GM18507 (cell line): ENCODE measurements at places on chromosomes 5 and 9.

DNA sequence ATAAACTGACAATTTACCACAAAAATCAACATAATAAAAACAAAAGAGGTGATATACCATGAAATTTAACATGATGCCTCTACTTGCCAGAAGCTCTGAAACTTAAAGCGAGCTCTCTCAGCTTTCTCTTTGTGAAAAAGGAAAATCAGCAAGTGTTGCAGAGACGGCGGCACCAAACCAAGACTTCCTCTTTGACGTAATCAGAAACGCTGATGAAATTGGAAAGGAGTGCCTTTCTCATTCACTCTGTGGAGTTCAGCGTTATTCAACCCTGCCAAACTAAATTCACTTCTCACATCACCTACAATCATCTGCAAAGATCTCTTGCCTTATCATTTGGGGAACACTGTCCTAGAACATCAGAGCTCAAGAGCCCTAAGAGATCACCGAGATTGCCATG lies 32.2 kb downstream of the ANXA6 start:
- no peak for DNase-seq

DNA sequence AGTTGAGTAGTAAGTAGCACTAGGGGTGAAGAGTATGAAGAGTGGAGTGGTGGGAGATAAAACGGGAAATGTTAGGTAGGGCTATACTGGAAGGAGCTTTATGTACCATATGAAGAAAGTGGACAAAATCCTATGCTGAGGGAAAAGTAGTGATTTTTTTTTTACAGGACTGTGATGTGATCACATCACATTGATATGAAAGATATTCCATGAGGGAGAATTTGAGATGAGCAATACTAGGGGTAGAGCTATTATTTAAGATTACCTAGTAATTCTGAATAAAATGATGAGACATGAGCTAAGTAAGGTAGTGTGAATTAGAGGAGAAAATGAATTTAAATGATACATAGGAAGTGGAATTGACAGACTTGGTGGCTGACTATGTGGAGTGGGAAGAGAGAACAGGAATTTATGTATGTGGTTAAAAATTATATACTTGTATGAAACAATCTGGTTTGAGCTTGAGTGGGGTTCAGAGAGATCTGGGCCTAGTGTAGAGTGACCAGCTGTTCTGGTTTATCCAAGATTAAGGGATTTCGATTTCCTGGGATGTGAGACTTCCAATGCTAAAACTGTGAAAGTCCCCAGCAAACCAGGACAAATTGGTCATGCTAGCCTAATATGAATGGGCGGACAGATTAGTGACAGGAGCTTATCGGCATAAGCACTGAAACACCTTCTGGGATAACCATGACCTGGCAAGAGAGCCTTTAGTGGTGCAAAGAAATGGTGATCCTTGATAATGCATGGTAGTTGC lies 29.3 kb upstream of the STOM start:
- no peak for DNase-seq

GRCh38 chr5:78483809-78484521 lies 123.5 kb downstream of the SCAMP1 start:
- DNase-seq: no peak

DNA sequence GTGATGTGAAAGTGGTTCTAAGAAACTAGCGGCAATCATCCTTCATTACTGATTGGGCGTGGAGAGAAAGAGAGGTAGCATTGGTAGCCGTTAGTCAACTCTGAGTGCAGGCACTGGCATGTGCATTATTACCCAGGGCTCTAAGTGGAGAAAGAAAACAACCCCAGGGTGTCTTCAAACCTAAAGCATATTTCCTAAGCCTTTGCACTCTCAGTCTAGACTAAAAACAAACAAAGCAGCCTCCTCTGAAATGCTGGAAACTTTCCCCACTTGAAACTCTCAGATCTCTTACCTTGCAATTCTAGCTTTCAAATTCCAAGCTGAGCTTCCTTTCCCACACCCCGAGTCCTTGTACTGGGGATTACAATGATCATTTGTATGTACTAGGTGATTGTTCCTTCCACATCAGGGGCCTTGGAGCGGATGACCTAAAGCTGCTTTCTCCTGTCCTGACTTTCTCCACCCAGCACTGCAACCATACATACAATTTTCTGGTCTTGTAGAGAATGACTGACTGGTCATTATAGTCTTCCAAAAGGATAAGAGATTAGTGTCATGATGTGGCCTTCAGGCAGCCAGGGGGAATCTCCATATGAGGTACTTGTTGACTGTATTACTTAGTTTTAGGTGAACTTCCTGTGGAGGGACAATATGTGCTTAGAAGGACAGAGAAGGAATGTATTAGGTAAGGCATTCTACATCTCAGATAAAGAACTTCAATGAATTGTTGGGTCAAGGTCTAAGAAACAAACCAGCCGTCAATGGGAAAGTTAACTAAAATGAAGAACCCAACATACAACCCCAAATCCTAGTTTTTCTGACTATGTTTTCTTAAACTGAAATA lies 98.3 kb upstream of the CDKN2B start:
- no peak for DNase-seq

- no peak for DNase-seq
These were observed 448.3 kb downstream of the TLE4 start for GRCh38 chr9:80020056-80020455.

DNA sequence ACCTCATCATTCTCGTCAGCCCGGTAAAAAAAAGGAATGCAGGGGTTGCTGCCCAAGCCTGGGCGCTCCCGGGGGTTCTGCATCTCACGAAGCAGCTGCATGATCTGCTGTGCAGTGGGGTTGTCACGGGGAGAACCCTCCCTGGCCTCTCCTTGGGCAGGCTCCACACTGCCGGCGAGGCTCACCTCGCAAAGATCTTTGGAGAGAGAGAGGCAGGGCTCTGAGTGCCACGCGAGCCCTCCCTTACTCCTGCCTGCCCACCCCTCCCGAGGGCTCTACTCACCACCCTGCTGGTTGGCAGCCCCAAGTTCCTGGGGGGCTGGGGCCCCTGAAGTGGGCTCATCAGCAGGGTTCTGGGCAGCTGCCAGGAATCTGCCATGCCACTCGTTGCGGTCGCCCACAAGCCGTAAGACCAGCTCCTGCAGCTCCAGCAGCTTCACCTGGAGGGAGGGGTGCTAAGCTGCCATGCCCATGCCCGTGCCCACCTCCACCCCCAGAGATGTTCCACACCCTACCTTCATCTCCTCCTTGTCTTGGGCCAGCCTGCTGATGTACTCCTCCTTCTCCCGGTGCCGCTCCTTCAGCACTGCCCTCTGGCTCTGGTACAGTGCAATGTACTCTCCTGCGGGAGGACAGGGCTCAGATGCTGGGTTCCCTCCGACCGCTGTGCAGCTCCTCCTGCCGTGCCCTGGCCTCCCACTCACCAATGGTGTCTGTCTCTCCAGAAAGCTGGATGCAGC lies 18.6 kb downstream of the GOLGA2 start:
- DNase-seq: no peak

- no peak for DNase-seq
These were observed 298.7 kb upstream of the RGMB start for GRCh38 chr5:98474782-98475181.

DNA sequence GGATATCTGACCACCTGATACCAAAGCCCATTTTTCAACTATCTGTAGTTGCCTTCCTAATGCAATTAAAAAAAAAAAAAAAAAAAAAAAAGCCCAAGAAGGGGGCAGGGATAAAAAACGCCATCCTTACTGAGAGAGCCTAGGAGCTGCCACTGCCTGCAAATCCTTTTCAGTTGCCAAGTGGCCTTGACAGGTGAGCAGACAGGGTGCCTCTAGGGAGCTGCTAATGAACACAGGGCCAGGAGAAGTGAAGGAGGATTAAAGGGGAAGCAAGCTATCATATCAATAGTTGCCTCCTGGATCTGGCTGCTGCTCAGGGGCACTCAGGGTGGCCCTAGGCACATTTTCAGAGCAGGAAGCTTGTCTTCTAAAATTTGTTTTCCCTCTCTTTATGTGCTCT lies 547.4 kb downstream of the TLE1 start:
- DNase-seq: no peak
